Right cardiac atrium (tissue), 5 donors: ENCODE measurements at places on chromosomes 12 and 14. TPM values are rescaled to one million over a fixed set of nuclear protein-coding genes. Genes with fewer than 3 reads are reported as not detected.

The DPF3 gene
- total RNA-seq, result 25.9 TPM

DNA sequence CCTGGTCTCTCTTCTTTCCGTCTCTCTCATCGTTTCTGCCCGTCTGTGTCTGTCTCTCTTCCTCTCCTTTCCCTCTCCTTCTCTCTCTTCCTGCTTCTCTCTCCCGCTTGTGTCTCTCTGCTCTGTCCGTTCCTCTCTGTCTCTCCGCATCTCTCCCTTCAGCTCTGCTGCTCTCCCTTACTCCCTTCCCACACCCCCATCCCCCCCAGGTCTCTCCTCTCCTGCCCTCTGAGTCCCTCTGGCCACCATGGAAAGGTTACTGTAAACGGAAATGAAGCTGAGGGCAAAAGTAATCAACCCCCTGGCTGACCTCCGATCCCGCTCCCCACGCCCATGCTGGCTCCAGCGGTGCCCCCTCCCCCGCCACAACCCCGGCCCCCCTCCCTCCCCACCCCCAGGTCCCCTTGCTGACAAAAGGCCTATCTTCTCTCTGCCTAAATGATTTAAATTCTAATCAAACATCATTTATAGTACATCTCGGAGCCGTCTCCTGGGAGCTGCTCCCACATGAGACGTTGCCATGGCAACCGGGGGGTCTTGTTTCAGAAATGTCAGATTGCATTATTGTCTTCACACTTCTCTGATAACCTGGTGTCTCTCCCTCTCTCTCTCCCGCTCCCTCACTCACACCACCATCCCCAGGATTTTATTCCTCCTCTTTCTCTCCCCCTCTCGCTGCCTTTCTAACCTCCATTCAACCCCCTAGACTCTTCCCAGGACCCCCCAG is 203.8 kb downstream of the RBM19 start:
- no peak for DNase-seq

The PRB2 gene
- total RNA-seq, result not detected

The FERMT2 gene
- total RNA-seq, result 111 TPM

- no peak for DNase-seq
Observed at GRCh38 chr12:4268329-4269181, 5.0 kb upstream of the CCND2 start.

DNA sequence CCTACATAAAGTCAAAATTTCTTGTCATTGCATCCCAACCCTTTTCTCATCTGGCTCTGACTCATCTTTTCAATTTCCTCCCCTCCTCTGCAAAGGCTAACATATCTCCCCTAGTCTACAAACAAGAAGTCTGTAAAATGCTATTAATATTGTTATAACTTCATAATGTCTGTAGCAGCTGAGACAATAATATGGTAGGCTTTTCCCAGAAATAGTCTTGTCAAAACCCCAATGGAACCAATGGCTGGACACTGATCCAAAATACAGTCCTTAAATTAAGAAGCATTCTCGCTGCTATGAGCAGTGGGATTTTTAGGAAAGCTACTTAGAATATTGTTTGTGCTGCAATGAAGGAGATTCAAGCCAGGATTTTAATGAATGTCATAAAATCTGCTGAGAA is 131.4 kb downstream of the KLHL28 start:
- DNase-seq, result no peak

- DNase-seq, result peak; percentile 52
Observed at GRCh38 chr14:103819503-103820307, 27.7 kb downstream of the PPP1R13B start.
